SK-N-SH treated with all-trans-retinoic acid at 6 μM for 48 hours (cell line): ENCODE measurements at places on chromosomes 11 and 22.

DNA sequence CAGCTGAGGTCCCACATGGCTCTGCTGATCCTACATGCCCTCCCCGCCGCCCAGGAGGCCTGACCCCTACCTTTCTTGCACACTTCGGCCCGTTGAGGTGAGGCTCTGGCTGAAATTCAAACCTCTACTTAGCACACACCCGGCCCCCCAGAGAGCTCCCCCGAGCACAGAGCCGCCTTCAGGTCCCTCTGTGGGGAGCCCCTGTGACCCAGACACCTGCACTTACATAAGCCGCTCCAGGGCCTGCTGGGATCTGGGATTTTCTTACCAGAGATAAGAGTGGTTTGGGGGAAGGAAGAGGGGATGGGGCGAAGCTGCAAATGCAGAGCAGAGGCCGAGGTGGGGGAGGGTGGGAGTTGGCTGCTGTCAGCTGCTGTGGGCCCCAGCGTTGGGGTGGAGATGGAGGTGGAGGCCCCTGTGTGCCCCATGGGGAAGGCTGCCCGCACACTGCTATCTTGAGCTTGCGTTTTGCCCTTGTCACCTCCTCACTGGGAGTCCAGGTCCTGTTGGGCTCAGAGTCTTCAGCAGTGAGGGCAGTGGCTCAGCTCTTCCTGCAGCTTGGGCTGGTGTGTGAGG lies 30.6 kb downstream of the CAPN1 start:
- ATAC-seq: no peak; the same call in 2 of the 3 replicates

GRCh38 chr22:42856179-42856864 lies 751 bp downstream of the ARFGAP3 start:
- peak; percentile 8; the same call in 1 of the 3 replicates for ATAC-seq

GRCh38 chr11:134727204-134727603 lies 315.2 kb upstream of the B3GAT1 start:
- no peak for ATAC-seq

DNA sequence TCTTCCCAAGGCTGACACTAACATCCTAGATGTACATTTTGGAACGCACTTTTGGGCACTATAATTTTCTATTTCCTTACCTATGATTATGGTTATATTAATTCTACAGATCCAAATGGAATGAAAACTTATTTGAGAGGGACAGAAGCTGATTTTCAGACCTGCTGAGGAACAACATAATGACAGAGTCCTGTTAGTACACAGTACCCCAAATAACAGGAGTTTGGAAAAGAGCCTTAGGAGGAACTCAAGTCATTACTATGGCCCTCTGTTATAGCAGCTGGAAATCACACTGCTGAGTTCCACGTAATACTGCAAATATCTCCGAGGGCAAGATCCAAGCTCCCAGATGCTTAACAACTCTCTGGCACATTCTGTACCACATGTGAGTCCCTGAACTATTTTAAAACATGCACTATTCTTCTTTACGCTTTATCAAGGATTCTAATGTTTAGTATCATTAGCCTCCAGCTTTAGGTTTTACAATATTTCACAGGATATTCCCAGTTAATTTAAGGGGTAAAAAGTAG lies 1027.7 kb upstream of the CCDC90B start:
- ATAC-seq: no peak

- no peak for ATAC-seq
Observed at GRCh38 chr11:62430425-62430824, 11.6 kb downstream of the SCGB1A1 start.

- ATAC-seq: no peak
Observed at GRCh38 chr22:27577574-27577969, 224.0 kb downstream of the MN1 start.

DNA sequence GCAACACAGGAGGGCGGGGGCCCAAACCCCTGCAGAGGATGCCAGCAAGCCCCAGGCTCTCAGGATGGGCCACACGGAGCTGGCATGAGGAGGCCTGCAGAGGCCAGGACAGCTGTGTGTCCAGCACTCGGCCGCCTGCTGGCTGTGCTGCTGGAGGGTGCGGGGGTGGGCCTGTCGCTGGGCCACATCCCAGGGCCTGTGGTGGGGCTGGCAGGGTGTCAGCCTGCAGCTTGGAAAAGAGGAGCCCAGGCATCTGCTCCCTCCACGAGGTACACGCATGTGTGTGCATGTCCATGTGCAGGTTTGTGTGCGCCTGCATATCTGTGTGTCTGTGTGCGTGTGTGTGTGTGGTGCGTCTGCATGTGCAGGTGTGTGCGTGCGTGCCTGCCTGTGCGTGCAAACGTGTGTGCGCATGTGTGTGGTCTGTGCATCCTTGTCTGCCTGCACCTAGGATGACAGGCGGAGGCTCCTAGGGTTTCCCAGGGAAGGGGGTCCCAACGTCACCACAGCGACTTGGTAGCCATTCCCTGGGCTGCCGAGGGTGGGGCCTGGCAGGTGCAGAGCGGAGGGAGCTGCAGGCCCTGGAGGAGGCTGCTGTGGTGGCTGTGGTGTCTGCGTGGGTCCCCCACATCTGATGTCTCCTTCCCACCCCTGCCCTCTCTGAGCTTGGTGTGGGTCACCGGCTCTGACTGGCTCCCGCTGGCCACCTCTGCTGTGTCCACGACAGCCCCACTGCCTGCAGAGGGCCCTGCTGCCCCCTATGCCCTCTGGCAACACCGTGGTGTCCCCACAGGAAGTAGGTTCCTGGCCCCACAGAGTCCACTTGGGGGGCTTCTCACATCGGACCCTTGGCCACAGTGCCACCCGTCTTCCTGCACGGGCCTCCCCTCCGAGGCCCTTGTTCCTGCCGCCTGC lies 17.1 kb downstream of the BRSK2 start:
- no peak for ATAC-seq

DNA sequence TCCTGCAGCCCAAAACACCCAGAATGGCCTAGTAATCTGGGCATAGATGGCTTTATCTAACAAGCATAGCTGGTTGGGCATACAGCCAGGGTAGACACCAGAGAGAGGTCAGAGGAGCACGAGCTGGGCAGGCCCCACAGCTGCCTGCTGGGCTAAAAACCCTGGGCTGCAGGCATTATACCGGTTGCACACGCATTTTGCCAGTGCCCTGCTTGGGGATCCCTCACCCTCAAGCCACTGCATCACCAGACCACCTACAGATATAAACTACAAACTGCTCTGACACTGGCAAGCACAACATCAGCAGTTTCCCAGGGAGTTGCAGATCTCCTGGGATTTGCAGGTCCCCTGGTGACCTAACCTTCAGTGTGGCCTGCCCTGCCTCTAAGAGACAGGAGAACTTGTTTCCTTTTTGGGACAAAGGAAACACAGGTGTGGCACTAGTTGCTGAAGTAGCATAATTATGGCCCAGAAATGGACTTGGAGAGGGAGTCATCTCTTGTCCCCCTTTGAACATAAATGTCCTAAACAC lies 79.1 kb upstream of the SC5D start:
- no peak for ATAC-seq

DNA sequence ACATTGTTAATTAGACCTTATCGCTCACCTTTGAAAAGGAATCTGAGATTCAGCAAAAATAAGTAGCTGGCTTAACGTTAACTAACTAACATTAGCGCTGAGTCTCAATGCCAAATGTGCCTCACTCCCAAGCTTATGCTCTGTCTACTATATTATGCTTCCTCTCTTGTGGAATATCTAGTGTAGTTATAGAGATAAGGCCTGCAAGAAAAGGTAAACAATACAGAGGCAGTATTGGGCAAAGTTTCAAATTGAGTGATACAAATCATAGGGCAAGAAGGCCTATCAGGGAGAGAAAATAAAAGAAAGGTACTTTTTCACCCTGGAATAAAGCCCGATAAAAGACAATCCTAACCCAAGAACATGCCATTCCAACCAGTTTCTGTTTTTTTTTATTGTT lies 61.6 kb upstream of the SLC17A6 start:
- ATAC-seq: no peak

GRCh38 chr11:29173660-29174062 lies 843.2 kb downstream of the KCNA4 start:
- peak; percentile 80 for ATAC-seq

DNA sequence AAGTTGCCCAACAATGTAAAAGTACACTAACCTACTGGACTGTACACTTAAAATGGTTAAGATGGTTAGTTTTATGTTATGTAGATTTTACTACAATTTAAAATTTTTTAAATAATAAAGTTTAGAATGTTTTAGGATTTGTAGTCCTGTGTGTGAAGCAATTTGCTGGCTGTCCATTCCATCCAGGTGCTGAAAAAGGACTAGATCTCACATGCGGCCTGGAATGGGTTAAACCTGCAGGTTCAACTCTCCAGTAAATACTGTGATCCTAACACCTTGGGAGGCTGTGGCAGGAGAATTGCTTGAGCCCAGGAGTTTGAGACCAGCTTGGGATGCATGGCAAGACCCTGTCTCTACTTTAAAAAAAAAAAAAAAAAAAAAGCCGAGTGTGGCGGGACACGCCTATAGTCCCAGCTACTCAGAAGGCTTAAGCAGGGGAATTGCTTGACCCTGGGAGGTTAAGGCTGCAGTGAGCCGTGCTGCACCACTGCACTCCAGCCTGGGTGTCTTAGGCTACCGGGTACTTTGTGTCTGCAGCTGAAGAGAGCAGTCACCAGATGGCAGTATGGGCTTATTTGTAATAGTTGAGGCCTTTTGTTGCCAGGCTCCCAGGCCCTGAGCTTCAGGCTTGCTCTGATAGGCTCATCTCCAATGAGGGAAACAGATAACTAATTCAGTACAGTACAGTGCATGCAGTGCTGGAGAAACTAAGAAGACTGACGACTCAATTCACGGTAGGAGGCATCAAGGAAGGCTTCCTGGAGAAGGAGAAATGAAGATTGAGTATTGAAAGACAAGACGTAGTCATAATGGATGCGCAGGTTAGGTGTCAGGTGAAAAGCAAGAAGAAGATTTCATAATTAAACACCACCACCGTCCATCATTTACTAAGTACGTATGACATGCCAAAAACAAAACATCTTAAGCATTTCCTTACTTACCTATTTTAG lies 64.7 kb upstream of the ASPHD2 start:
- peak; percentile 95 for ATAC-seq

DNA sequence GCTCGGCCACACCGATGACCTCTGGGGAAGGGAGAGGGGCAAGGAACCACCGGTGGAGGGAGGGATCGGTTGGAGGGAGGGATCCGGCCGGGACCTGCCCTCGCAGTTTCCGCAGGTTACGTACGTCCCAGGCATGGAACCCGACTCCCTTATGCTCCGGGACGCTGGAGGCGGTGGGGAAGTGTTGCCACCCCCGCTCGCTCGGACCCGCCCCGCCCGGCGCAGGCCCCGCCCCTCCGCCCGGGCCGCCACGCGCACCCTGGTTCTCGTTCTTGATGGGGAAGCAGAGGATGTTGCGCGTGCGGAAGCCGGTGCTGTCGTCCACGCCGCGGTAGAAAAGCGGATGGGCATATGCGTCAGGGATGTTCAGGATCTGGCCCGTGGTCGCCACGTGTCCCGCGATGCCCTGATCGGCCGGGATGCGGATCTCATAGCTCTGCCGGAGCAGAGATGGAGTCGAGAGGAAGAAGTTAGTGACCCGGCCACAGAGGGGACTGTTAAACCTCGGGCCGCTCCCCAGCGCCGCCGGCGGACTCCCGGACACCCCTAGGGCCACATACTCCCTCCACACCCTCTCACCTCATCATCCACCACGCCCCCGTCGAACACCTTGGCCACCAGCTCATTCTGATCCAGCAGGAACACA lies 89.8 kb downstream of the PDE2A start:
- ATAC-seq: no peak

- ATAC-seq: no peak
Observed at GRCh38 chr22:45870011-45870410, 107.0 kb downstream of the WNT7B start.

GRCh38 chr11:2945031-2945756 lies 16.0 kb upstream of the PHLDA2 start:
- peak; percentile 95 for ATAC-seq

DNA sequence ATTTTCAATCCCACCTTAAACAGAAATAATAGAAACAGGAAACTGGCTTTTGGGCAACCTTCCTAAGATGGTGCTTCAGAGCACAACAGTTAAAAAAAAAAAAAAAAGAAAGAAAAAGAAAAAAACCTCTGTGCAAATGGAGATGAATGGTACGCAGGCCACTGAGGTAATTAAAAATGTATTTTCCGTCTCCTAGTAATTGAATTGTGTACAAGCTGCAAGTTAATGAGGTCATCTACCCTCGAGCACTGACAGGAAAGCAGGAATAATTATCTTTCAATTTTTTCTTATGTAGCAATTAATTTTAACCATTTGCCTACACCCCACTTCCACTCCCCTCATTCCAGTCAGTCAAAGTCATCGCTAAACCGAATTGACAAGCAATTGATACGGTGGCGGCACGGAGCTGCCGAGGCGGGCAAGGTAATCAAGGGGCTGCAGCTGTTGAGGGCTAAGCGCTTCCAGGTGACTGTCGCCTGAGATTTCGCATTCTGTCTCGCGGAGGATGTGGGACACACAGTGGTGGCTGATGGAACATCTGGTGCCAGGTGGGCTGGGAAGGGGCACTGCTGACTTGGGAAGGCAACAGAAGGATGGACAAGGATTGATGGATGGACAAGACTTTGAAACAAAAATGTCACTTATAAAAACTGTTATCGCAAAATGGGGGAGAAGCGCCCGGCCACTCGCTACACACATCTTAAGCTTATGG lies 109.4 kb downstream of the RCN1 start:
- no peak for ATAC-seq

GRCh38 chr11:67442504-67443404 lies 522 bp downstream of the CORO1B start:
- peak; percentile 10 for ATAC-seq

DNA sequence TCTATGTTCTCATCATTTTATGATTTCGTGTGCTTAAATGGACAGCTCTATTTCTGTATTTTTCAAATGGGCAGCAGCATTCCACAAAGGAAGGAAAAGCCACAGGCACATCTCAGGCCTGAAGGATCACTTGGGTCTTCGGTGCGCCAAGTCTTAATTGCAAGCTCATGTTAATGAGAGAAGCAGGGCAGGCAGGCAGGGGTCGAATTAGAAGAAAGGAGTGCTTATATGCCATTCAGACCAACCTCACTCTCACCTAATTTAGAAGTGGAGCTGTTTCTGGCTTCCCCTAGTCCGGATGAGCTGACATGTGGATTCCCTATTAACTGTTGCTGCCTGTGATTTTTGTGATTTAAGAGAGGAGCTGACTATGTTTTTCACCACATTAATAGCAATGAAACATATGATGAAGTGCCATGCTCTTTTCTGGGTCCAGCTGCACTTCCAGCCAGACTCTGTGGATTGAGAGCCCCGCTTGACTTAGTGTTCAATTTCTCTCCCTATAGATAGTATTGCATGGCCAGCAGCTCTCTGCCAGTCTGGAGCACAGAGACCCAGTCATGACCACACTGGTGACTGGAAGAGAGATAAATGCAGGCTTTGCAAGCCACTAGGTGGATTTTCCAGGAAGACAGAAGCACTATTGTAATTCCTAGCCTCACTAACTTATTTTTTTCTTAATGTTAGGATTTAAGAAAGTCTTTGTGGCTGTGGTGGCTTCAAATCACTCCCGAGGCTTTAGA lies 373.9 kb upstream of the FAT3 start:
- no peak for ATAC-seq
